ENCODE measurements at places on chromosomes 3 and 15.

- no peak for DNase-seq
These were observed 38.0 kb downstream of the SUCNR1 start for GRCh38 chr3:151911462-151911861.

DNA sequence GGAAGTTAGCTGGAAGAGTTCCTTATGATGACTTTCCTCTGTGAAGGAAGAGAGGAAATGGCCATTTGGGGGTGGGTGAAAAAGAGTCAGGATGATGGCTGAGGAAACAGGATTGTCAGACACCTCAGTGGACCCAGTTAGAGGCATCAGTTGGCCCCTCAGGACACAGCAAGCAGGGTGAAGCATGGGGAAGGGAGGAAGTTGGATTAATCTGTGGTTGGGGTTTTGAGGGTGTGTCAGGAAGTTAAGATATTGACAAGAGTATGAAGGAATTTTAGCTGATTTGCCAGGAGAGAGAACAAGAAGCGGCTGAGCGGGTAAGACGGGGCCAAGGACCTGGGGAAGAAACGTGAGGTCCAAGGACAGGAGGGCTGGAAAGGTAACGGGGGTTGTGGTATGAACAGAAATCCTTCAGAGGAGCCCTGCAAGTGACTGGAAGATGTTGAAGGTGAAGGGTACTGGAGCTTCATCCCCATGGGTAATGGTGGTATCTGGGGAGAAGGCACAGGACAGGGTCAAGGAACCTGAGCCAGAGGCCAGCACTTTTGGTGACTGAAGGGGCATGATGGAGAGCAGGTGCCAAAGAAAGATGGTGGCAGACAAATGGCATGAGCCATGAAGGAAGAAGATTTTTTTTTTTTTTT is 2.7 kb downstream of the UQCC5 start:
- no peak for DNase-seq

DNA sequence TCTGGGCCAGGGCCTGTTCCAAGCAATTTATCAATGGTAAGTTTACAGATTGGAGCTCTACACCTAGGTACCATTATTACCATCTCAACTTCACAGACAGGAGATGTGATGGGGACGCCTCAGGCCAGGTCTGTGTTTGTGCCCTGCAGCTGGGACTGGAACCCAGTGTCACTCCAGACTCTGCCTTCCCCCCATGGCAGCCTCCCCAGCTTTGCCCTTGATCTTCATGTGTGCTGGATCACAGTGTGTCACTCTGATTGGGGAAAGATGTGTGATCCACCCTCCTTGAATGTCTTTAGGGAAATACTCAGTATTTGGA is 59.6 kb downstream of the MGLL start:
- DNase-seq, result no peak

GRCh38 chr3:71578054-71578751 is 5.3 kb downstream of the FOXP1 start:
- no peak for DNase-seq

DNA sequence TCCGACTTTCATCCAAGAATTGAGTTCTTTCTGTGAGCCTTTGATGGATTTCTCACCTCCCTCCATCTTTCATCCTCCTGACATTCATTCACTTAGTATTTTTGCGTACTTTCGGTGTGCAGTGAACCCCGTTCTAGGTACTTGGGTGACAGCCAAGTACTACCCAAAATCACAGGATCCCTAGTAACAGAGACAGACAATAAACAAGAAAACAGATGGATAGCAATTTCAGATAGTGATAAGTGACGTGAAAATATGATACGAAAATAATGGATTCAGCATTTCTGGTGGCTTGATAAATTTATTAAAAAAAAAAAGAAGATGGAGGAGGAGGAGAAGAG is 264 bp upstream of the CMTM6 start:
- no peak for DNase-seq

GRCh38 chr3:50450209-50450921 is 53.1 kb downstream of the CACNA2D2 start:
- DNase-seq, result peak; percentile 18

GRCh38 chr15:62059816-62060112 is 483 bp downstream of the VPS13C start:
- no peak for DNase-seq

GRCh38 chr3:197305854-197306253 is 7.4 kb upstream of the DLG1 start:
- DNase-seq, result no peak

DNA sequence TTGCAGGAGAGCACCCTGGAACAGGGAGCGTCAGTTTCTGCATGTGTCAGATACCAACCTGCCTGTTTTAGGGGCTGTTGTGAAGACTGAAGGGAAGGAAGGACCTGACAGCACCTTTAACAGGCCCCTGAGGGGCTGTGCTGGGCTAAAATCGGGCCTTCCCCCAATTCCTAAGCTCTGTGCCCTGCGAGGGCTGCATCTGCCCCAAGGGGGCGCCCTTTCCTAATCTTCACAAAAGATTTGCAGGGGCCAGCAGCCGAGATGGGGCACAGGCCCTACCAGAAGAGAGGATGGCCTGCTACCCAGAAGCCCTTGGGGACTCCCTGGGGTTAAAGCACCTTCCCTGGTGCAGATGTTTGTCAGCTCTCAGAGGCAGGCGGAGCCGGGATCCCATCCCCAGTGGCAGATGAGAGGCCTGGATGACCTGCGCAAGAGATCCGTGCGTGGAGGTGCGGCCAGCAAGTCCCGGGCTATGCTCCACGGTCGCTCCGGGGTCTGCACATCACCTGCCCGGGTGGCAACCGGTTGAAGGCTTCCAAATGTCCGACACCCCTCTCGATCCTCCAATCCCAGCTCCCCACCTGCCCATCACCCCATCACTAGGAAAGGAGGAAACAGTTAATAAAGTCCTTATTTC is 53.6 kb downstream of the RHCG start:
- DNase-seq, result peak; percentile 12

DNA sequence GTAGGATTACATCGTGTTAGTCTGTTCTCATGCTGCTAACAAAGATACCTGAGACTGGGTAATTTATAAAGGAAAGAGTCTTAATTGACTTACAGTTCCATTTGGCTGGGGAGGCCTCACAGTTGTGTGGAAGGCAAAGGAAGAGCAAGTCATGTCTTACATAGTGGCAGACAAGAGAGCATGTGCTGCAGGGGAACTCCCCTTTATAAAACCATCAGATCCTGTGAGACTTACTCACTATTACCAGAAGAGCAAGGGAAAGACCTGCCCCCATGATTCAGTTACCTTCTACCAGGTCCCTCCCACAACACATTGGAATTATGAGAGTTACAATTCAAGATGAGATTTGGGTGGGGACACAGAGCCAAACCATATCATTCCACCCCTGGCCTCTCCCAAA is 3.4 kb downstream of the SLC25A26 start:
- DNase-seq, result peak; percentile 4

- no peak for DNase-seq
These were observed 77.6 kb downstream of the CHCHD4 start for GRCh38 chr3:14047027-14047426.

DNA sequence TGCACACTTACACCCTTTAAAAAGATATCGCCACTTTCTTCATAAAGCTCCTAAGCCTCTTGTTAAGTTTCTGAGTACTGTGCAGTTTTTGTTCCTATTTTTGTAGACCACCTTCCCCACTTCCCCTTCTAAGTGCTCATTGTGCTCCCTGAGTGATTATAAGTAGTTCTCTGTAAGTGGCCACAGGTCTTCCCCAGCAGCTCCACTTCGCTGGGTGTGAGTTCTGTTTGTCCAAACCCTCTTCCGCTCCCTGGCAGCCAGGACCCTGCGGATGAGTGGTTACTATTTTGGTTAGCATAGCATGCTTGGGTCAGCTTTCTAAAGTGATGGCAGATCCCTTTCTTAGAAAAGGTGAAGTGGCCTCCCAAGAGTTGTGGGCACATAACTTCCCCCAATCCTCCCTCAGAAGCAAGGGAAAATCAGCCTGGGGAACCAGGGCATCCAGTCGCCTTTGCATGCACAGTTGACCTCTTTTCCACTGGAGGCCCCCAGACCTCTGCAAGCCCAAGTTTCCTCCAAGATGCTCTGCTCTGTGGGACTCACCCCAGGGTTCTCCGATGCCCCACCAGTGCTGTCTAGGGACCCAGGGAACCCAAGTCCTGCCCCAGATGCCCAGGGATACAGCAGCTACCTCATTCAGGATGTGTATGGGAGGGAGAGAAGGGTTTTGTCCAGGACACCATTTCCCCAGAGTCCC is 69.6 kb downstream of the ATP10A start:
- no peak for DNase-seq

- no peak for DNase-seq
These were observed 51.9 kb downstream of the RHCG start for GRCh38 chr15:89444241-89445225.

- no peak for DNase-seq
These were observed 59.7 kb downstream of the GRIP2 start for GRCh38 chr3:14480207-14481017.

DNA sequence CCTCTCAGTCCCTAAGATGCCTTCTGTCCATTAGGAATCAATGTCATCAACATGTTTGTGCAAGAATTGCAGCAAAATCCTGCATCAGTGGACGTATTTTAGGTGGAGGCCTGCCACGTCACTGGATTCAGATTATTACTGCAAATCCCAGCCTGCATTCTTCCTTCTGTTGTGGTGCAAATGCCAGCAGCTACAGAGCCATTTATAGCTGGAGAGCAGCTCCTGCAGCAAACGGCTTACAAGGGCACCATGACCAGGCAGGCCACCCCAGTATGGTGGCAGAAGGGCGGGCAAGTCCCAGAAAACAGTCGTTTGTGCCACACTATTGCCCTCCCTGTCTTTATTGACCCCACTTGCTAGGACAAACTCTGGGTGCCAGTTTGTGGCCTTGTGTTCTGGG is 74.7 kb downstream of the SNRK start:
- no peak for DNase-seq

DNA sequence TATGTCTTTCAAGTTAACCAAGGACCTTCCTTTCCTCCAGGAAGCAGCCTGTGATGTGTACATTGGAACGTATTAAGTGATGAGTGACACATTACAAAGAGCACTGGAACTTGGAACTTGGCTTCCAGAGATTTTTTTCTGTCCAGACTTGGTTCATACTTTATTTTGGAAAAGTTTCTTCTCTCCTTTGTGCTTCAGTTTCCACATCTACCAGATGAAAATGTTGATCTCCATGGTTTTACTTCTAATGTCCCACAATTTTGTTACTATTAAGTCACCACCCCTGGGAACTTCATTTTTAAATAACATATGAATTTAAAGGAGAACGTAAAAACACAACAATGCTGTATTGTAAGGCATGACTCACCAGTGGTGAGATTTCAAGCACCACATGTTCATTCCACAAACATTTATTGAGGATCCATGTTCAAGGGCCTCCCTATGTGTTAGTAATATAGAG is 290.7 kb upstream of the LMCD1 start:
- DNase-seq, result no peak

DNA sequence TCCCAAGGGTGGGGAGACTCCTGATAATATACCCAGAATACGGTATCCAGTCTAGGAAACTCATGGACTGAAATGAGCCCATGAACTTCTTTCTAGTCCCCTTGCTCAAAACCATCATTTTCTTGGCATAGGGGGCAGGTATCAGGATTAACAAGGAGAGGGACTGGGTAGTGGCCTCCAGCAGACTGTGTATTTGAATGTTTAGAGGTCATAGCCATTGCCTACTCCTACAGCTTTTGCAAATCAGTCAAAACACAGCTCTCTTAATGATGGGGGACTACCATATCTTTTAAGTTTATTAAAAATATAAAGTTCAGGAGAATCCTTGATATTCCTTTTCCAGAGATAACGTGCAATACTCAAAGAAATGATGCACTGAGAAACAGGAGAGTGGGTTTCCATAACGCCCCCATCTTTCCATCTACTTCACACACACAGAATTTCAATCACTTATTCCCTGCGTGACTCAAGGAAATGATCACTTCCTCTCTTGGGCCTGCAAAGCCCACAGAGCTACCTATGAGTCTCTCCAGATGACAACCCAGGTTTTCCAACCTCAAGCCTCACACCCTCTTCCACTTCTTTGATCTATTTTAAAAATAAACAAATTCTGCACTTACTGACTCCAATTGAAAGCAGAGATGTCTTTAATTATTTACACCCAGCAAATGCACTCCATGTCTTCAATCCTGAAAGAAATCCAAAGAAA is 584.0 kb upstream of the LMCD1 start:
- peak; percentile 0 for DNase-seq

- DNase-seq, result no peak
These were observed 75.7 kb downstream of the ITPR1 start for GRCh38 chr3:4568841-4569240.

DNA sequence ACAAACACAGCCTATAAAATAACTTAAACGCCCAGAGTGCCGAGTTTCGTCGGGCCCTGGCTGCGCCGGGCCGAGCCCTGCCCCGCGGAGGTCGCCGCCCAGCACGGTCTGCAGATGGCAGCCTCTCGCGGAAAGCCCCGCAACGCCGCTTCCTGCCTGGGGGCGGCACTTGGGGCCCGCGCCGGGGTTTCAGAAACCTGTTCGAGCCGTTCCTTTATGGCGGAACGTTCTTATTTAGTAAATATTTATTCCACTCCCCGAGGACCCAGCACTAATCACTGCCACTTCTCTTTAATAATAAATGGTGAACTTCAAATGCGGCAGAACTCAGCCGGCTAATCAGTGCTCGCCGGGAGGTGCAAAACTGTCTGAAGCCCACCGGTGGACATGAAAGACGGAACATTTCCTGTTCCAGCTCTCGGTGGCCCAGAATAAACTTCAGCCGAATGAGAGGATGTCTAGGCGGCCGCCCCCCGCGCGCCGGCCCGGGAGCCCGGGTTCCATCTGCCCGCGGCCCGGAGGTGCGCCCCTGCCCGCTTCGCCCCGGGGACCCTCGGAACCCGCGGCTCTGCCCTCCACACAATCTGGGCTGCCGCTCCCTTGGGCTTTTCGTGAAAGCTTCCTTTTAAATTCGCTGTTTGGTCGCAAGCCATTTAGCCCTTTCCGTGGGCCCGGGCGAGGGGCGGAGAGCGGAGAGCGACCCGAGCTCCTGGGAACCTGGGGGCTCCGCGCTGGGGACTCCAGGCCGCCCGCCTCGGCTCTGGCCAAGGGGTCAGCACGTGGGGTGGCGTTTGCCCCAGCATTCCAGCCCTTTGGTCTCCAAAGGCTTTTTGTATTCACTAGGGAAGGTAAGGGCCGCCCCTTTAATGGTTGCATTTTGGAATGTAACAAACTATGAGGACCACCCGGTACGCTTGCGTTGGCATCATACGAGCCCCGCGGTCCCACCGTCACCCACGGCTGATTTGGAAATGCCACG is 110.8 kb upstream of the ATP11B start:
- peak; percentile 45 for DNase-seq

- DNase-seq, result no peak
These were observed 86.9 kb downstream of the KLF15 start for GRCh38 chr3:126270145-126270811.

- no peak for DNase-seq
These were observed 68.6 kb downstream of the KAT2B start for GRCh38 chr3:20108869-20109268.

GRCh38 chr3:184186184-184186901 is at the start of gene ABCF3:
TSS of gene ABCF3 (plus strand) at chr3:184186199. CDS start at chr3:184186208, 9 bp downstream.
- no peak for DNase-seq
